COLO829 (cell line): ENCODE measurements at places on chromosomes 2 and 18.

DNA sequence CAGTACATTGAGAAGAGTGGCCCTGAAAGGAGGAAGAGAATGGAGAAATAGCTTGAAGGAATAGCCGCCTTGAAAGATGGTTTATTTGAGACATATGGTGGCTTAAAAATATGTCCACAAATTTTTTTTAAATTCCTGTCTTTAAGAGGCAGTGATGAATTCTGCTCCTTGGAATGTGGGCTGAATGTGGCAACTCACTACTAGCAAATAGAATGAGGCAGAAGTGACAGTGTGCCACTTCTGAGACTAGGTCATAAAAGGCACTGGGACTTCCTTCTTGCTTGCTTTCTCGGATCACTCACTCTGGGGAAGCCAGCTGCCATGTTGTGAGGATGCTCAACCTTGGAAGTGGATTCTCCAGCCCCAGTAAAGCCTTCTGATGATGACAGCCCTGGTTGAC, 67.0 kb downstream of the FAM161A start:
- DNase-seq, result no peak

DNA sequence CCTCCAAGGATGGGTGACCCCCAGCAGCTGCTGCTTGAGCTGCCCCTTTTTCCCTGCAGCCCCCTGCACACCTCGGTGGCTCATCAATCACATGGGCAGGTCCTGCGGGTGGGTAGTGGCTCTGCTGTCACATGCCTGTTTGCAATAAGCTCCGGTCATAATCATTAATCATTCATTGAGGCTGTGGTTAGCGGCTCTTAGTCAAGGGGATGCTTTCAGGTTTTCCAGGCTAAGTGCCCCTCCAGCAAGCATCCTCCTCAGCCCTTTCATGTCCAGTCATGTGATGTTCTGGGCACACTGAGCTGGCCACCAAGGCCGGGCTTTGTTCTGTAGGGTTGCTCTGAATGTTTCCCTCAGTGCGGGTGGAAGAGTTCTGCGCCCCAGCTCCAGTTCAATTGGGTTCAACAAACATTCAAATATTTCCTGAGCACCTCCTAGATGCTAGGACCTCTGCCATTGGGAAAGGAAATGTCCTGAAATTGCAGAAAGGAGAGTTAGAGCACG, 96.4 kb upstream of the LDAH start:
- DNase-seq, result no peak

DNA sequence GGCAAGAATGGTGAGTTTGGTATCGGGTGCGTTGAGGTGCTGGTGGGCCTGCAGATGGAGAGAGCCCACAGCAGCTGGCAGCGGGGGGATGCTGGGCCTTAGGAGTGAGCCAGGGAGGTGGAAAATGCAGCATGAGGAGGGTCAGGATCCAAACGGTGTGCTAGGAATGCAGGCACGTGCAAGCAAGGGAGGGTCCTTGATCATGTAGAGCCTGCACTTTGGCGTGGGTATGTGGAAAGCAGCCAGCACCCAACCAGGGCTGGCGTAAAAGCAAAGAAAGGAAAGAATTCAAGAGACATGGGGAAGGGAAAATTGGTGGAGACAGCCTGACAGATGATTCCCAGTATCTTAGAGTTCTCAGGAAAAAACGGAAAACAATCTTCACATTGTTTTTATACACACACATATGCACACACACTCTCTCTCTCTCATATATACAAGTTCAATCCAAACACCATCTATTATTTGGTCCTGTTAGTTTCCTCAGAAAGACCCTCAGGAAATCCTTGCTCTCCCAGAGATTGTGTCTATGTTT, 46.3 kb downstream of the LTBP1 start:
- peak; percentile 49 for DNase-seq

DNA sequence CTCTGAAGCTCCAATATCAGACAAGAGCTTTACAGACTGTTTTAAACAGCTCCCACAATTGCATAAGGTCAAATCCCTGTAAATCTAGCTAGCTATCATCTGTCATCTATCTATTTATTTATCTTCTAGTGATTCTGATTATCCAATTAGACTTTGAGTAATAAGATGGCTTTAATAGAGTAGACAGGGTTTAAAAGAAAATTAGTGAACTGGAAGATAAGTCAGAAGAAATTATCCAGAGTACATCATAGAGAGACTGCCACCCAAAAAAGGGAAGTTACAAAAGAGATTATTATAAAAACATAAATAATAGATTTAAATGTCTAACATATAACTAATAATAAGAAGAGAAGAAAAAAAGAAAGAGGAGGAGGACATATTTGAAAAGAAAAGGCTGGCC, 8.0 kb upstream of the ZC3H8 start:
- DNase-seq, result no peak
